ENCODE measurements at places on chromosomes 3 and 15.
A peak's percentile ranks its signal among the peaks of the same experiment; 100 is the strongest.

DNA sequence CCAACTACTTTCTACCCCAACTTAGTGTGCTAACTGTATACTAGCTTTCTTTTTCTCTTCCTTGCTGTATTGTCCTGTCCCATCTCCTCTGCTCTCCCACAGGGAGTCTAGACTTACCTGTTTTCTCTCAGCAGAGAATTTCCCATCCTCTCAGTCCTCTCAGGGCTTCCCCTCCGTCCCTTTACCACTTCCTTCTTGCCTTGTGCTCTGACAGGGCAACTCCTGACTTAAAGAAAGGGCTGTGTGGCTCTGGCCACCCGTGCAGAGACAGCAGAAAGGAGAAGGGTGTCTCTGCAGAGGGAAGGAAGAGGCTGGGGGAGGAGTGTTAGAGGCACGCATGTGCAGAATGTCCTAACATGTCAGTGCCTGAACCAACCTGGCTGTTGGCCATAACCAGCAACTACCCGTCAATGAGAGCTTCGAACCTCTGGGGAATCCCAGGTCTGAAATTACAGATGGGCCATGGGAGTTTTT lies at the start of gene GCSAM:
TSS of gene GCSAM (minus strand) at position 274 of the 474 bp plus-strand sequence. CDS start at position 146, 128 bp downstream.
- no peak for DNase-seq

DNA sequence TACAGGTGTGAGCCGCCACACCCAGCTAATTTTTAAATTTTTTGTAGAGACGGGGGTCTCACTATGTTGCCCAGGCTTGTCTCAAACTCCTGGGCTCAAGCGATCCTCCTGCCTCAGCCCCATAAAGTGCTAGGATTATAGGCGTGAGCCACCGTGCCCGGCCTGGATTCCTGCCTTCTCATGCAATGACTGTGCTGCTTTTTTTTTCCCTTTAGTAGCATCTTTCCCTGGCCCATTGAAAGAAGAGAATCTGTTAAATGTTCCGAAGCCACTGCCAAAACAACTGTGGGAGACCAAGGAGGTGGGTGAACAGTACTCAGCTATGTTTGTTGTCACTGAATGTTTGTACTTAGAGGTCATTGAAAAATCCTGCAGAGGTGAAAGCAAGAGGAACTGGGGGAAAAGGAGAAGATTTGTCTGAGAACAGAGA lies 88.0 kb downstream of the CRTC3 start:
- DNase-seq, result no peak

DNA sequence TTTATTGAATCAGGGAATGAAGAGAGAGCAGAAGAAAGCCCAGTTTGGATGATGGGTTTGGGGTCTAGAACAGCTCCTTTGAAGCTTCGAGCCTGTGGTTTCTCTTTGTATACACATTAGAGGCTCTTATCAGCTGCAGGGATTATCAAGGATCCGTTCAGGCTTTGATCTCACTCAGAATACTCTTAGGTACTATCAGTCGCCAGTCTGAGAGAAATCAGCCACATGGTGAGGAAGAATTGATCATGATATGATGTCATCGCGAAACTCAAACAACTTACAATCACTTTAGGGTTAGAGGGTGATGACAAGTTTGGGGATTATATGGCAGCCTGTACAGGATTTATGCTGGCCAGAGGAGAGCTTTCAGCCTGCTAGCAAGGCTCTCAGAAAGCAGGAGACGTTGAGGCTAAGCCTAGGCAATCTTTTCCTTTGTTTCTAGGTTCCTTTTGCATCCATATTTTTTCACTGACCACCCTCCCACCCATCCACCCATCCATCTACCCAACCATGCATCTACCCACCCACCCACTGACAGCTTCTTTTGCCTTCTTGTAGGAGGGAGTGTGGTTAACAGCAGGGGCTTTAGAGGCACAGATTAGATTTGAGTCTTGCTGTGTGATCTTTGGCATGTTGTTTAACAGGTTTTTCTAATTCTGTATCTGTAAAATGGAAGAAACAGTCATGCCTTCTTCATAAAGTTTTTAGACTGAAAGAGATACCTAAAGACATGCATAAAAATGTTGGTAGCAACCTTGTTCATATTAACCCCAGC lies 330.4 kb upstream of the LRRFIP2 start:
- DNase-seq, result no peak

GRCh38 chr3:157093096-157093495 lies 66.9 kb downstream of the CCNL1 start:
- DNase-seq, result no peak

GRCh38 chr3:134463676-134464063 lies 22.1 kb downstream of the ANAPC13 start:
- DNase-seq, result no peak

DNA sequence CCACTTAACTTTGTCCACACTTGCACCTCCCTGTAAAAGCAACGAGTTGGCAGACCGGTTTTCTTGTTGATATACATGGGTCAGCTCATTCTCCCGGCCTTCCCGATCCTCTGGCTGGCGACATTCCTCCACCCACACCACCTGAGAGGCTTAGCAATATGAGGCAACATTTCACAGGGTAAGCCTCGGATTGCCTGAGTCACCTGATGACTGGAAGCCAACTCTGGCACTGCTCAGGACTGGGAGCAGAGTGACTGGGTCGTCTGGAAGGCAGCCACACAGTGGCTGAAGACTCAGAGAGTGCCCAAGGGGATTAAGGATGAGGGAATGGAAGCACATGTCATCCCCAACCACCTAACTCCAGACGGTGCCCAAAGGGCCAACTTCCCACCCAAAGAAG lies 9.8 kb downstream of the HOMER2 start:
- no peak for DNase-seq

DNA sequence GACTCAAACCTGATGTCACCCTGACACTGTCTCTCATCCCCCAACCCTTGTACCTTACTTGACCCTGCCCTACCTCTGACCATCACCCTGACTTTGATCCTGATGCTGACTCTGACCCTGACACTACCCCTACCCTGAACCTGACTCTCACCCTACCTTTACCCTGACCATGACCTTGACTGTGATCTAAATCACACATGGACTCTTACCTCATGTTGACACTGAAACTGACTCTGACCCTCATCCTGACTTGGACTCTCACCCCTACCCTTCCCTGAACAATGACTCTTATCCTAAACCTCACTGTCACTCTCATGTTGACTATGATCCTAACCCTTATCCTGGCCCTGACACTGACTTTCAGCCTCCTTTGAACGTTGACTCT lies 21.7 kb upstream of the SLC25A26 start:
- DNase-seq, result no peak

- peak; percentile 37 for DNase-seq
These were observed 9.7 kb downstream of the EOMES start for GRCh38 chr3:27712136-27713077.

DNA sequence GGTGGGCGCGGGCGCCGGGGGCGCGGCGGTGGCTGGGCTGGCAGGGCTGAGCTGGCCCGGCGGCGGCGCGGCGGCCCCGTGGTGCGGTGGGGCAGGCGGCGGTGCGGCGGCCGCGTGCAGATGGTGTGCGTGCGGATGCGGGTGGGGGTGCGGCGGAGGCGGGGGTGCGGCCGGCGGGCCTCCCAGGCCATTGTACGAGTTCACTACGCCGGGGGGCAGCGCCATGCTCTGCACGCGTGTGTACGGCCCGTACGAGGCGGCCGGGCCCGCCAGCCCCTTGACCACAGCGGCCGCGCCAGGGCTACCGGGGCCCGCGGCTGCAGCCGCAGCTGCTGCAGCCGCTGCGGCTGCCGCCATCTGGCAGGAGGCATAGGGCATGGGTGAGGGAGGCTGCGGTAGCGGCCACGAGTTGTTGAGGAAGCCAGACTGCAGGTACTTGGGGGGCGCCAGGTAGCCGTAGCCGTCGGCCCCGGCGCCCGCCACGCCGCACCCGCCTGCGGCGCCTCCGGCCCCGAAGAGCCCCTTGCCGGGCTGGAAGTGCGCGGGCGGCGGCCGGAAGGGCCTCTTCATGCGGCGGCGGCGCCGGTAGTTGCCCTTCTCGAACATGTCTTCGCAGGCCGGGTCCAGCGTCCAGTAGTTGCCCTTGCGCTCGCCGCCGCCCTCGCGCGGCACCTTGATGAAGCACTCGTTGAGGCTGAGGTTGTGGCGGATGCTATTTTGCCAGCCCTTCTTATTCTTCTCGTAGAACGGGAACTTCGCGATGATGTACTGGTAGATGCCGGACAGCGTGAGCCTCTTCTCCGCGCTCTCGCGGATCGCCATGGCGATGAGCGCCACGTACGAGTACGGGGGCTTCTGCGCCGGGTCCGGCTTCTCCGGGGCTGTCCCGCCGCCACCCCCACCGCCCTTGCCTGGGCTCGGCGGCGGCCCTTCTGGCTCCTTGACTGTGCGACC lies 951 bp downstream of the FOXL2 start:
- peak; percentile 65 for DNase-seq

DNA sequence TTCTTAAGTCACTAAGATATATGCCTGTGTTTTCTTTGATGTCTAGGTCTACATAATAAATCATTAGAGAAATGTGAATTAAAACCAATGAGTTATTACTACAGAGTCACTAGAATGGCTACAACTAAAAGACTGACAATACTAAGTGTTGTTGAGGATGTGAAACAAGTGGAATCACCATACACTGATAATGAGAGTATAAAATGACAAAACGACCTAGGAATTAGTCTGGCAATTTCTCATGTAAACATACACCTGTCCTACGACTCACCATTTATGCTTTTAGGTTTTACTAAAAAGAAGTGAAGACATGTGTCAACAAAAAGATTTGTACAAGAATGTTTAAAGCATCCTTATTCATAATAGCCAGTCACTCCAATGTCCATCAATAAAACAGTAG lies 75.2 kb upstream of the SATB1 start:
- no peak for DNase-seq

GRCh38 chr15:34620814-34621213 lies 37.4 kb upstream of the GOLGA8B start:
- no peak for DNase-seq

DNA sequence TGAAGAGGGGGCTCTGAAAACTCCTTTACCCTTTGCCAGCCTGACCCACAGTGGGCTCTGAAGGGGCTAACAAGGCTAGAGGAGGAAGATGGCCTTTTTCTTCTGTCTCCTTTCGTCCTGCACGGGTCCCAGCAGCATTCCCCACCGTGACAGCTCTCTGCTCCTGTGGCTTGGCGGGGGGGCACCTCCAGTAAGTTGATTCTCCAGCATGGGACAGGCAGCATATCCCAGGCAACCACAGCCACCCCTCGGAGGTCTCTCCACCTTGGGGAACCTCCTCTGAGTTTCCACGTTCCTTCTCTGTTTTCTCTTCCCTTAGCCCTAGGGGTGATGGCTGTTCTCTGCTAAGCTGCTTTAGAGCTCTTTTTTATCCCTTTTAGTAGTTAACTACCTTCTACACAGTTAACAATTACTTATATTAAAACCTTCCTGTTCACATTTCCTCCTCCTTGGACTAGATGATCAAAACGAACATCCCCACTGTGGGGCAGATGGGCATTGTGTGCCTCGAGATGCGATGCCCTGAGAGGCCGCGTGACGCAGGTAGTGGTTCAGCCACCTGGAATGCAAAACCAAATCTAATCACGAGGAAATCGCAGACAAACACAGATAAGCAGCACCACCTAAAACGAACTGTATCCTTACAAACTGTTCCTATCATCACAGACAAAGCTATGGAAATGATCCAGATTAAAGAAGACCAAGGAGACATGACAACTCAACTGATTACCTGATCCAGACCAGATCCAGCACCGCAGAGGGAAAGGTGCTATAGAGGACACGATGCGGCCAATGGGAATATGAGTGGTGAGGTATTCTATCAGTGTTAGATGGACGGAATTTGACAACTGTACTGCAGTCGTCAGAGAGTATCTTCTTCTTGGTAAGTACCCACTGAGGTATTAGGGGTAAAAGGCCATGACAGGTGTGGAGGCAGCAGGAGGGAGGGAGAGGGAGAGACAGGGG lies 27.7 kb downstream of the TSPAN3 start:
- no peak for DNase-seq

- DNase-seq, result peak; percentile 35
These were observed at the start of gene CIB2 for GRCh38 chr15:78131295-78132061. Gene CIB2, minus strand, starts transcription at chr15:78131445. Its CDS starts 230 bp downstream, at chr15:78131215.

GRCh38 chr3:185519021-185519420 lies 20.2 kb upstream of the TMEM41A start:
- DNase-seq, result no peak
